Activated effector memory CD4-positive, alpha-beta T cell treated with Interleukin-2 at 50 U/mL for 16 hours (primary cell): ENCODE measurements at places on chromosomes 5 and 9.

GRCh38 chr5:72302171-72302570, 17.9 kb downstream of the MRPS27 start:
- DNase-seq, result no peak

DNA sequence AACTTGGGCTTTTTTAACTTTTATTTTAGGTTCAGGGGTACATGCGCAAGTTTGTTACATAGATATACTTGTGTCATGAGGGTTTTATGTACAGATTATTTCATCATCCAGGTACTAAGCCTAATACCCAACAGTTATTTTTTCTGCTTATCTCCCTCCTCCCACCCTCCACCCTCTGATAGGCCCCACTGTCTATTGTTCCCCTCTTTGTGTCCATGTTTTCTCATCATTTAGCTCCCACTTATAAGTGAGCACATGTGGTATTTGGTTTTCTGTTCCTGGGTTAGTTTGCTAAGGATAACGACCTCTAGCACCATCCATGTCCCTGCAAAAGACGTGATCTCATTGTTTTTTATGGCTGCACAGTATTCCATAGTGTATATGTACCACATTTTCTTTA, 172.1 kb downstream of the SNCAIP start:
- no peak for DNase-seq

DNA sequence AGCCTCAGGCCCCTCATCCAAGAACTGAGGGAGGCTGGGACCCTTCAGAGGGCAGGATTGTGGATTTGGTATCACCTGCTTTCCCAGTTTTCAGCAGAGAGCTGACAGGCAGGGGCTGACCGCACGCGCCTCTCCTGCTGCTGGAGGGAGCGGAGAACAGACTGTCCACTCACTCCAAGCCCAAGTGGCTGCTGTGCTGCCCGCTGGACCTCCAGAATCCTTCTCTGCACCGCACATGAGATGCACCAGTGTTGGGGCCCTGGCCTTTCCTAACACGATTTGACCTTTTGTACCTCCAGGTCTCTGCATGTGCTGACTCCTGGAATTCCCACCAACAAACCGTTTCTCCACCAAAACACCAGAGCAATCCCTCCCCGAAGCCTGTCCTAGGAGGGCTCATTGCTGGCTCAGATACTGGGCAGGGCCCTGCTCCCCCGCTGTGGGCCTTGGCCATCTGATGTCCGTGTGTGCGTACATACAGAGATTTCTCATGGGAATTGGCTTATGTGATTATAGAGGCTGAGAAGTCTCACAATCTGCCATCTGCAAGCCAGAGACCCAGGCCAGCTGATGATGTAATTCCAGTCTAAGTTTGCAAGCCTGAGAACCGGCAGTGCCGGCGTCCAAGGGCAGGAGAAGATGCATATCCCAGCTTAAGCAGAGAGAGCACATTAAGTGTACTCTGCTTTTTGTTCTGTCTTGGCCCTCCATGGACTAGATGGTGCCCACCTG, 141.7 kb downstream of the GADD45G start:
- DNase-seq, result no peak

GRCh38 chr5:9373571-9373970, 172.3 kb downstream of the SEMA5A start:
- DNase-seq, result no peak

GRCh38 chr5:72041654-72042053, 65.6 kb upstream of the MAP1B start:
- no peak for DNase-seq

GRCh38 chr5:177169271-177169670, 35.7 kb downstream of the NSD1 start:
- DNase-seq, result no peak

DNA sequence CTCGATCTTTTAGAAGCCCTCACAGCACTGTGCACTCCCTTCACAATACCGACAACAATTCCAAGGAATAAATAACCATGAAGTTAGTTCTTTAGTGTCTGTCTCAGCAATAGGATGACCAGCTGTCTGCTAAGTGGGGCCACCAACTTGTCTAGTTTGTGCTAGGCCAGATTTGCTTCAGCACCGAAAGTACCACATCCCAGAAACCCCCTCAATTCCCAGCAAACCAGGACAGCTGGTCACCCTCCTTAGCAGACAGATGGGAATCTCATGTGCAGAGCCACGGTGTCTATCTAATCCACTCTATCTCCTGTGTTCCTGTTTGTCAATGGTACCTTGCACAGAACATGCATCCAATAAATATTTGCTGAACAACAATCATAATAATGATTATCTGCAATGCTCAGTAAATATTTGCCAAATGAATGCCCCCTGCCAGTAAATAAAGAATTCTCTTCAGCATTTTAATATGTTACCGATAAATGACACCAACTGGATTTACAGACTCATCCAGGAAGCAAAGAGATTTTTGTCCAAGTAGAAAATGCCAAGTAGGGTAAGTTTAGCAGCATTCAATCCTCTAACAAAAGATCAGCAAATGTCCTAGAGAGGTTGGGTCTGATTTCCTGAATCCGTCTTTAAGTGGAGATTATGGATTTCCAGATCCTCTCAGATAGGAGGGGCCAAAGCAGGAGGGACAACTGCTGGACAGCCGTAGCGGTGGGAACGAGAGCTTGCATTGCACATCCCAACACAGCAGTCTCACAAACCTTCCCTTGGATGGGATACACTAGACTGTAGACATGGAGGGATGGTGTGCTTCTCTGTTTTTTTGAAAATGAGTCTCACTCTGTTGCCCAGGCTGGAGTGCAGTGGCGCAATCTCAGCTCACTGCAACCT, 51.9 kb upstream of the ANKRD33B start:
- no peak for DNase-seq

DNA sequence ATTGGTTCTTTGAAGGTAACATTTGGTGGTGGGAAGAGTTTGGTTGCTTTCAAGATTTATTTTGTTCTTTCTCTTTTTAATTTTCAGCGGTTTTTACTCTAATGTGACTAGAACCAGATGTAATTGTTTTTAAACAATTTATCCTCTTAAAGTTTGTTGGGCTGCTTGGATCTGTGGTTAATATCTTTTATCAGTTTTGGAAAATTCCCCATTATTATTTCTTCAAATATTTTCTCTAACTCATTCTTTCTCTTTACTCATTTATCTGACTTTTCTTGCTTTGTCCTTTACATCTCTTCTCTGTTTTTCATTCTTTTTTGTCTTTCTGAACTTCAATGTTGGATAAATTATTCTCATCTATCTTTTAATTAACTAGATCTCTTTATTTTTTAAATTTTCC, 29.9 kb downstream of the FCHO2 start:
- no peak for DNase-seq
